CD8-positive, alpha-beta T cell (primary cell): ENCODE measurements at places on chromosomes 1 and 21.
A peak's percentile ranks its signal among the peaks of the same experiment; 100 is the strongest.

DNA sequence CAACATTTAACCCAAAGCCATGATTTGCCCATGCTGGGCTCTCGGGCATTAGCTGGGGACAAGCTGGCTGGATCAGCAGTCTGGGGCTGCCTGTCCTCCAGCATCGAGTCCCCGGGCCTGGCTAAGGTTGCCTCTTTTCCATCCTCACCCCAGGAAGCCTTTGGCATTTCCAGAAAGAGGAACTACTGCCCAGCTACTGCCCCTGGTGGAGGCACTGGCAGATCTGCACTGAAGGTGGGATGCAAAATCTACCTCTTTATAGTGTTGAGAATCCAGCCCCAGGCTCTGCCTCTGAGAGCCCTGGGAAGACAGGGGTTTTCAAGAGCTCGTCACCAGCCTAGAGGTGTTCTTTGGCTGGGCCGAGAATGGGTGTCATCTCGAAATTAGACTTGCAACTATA lies 635.9 kb downstream of the MATN1 start:
- no peak for DNase-seq

- DNase-seq: no peak
Observed at GRCh38 chr1:223301371-223301770, 62.6 kb downstream of the SUSD4 start.

DNA sequence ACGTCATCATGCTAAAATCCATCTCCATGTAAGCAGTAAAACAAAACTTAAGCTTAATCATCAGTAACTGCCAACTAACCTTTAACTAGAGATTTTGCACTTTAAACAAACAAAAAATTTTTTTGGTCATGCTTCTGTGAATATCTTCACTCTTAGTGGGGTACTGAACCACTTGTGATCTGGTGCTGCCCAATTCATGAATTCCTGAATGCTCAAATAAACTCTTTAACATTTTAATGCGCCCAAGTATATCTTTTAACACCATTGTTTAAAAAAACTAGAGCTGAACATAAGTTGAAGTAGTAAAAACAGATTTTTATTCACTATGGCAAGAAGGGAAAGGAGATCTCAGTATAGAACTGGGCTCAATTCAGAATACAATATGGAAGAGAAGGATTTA lies 196.9 kb upstream of the USP24 start:
- DNase-seq: no peak

DNA sequence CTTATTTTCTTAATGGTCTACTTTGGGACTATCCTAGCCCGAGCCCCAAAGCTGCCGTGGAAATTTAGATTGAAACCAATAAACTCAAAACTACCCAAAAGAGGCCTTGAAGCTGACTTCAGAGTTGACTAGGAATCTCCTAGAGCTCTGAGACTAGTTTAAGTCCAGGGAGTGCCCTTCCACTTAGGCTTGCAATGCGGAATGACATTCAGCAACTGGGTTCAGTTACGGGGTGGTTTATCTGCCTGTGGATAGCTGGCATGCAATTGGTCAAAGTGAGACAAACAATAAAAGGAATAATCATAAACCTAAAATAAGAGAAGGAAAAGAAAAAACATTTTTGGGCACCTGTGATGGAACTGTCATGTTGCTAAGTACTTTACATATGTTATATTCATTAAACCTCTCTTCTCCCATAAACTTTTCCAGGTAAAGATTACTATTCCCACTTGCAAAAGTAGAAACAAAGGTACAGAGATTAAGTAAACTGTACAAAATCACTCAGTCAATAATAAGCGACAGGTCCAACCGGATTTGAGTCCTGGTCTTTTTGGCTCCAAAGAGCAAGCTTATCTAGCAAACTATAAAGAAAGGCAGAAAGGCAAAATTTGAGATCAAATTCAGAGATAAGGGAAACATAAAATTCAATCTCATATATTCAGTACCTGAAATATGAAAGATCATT lies 56.5 kb downstream of the GPATCH2 start:
- DNase-seq: no peak

GRCh38 chr1:151994956-151995355 lies 1.3 kb upstream of the S100A10 start:
- DNase-seq: no peak

DNA sequence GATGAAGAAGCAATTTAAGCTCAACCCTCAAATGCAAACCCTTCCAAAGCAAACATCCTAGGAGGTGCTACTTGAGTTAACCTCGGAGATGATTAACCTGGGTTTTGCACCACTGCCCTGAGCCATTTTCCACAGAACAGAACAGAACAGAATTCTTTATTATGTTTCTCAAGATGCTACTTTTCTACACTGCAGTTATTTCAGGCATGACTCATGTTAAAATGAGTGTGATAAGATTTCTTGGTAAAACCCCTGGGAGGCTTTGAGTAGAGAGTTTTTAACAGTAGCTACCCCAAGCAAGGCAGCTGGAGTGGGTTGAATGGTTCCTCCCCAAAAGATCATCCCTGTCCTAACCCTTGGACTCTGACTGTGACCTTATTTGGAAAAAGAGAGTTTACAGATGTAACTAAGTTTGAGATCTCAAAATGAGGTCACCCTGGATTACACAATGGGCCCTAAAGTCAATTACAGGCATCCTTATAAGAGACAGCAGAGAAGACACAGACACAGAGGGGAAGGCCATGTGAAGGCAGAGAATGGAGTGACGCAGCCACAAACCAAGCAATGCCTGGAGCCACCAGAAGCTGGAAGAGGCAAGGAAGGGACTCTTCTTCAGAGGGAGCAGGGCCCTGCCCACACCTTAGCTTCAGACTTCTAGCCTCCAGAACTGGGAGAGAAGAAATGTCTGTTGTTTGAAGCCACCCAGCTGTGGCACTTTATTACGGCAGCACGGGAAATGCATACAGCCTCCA lies 153.4 kb downstream of the ETS2 start:
- no peak for DNase-seq

GRCh38 chr1:109112652-109113285 lies 1.1 kb upstream of the ELAPOR1 start:
- DNase-seq: peak; percentile 86

GRCh38 chr1:197972406-197972805 lies 55.2 kb downstream of the LHX9 start:
- DNase-seq: no peak

DNA sequence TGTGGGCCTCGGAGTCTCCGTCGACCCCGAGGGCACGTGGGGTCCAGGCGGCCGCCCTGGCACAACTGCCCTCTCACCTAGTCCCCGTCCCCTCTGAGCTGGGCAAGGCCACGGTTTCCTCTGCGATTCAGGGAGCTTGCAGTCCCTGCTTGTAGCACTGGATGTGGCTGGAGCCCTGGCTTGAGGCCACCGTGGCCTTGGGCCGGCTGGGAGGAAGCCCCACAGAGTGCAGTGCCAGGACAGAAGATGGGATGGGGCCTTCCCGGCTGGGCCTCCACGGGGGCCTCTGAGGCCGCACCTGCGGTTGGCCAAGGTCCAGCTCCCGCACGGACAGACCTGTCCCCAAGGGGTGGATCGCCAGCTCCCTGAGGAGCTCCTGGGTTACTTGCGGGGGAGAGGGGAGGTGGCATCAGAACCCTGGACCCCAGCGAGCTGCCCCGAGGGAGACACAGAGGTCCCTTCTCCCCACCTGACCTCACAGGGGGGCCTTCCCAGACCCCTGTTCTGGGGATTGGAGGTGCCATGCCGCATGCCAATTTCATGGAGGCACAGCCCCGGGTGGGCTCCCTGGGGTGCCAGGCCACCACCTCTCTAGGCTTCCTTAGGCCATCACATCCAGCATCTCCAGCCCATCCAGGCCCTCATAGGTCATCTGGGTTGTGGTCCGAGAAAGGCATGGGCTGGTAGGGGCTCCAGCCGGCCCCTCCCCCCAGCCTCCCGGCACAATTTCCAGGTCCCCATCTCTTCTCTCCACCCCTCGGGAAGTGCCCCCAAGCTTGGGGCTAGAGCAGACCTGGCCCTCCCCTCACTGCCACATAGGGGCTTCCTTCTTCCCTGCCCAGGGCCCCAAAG lies 80.8 kb downstream of the MORN1 start:
- DNase-seq: peak; percentile 38

- no peak for DNase-seq
Observed at GRCh38 chr1:248814351-248814750, 11.4 kb downstream of the SH3BP5L start.

- no peak for DNase-seq
Observed at GRCh38 chr1:39359028-39359570, 132.3 kb upstream of the BMP8A start.

DNA sequence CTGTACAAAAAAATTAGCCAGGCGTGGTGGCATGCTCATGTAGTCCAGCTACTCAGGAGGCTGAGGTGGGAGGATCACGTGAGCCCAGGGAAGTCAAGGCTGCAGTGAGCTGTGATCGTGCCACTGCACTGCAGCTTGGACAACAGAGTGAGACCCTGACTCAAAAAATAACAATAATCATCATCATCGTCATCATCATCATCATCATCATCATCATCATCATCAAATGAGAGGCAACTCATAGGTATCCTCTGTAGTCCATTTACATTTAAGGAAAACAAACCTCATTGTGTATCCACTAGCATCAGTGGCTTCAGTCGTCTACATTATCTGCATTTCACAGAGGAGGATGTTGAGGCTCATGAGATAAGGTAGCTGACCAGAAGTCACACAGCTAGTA lies 68.8 kb upstream of the SELENON start:
- no peak for DNase-seq

DNA sequence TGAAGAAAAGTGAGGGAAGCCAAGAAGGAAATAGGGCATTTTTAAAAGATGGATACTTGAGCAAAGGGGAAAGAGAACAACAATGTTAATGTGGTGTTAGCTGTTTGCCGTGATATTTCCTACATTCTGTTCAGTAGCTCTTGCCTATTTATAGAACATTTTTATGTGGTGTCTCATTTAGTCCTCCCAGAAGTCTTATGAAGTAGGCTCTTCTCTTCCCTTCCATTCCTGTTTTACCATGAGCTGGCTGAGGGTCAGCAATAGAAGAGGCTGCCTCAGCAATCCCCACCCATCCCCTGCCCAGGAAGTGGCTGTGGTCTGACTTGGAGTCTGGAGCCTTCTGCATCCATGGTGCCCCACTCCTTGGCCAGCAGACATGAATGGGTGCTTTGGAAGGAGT lies 60.1 kb downstream of the KIAA0040 start:
- DNase-seq: no peak

DNA sequence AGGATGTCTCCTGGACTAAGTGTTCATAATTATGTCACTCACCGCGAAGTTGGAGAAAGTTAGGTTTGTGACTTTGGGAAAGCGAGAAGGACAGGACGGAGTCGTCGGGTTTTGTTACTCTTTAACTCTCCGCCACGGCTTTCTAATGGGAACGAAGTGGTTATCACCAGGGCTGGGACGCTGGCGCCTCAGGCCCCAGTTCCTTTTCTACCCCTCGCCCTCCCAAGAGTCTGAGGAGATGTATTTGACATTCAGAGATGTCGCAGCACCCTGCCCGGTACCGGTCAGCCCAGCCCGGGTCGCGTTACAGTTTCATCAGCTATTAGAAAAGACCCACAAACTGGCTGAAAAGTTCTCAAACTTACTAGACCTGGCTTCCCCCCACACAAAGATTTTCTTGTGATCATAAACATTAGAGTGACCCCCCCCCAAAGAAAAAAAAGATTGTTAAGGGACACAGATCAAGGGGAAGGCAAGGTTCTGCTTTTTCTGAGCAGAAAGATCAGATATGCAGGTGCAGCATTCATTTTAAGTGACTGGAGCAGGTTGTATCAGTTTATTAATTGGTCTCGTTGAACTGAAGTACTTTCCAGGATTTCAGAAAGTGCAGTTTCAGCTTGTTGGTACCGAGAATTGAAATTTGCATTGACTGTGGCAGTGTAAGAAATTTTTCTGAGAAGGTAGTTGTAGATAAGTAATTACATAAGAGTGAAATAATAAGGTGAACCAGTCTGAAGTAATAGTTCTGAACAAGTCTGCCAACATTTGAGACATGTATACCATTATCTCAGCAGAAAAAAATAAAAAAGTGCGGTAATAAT lies 859 bp upstream of the ZBTB18 start:
- DNase-seq: no peak

DNA sequence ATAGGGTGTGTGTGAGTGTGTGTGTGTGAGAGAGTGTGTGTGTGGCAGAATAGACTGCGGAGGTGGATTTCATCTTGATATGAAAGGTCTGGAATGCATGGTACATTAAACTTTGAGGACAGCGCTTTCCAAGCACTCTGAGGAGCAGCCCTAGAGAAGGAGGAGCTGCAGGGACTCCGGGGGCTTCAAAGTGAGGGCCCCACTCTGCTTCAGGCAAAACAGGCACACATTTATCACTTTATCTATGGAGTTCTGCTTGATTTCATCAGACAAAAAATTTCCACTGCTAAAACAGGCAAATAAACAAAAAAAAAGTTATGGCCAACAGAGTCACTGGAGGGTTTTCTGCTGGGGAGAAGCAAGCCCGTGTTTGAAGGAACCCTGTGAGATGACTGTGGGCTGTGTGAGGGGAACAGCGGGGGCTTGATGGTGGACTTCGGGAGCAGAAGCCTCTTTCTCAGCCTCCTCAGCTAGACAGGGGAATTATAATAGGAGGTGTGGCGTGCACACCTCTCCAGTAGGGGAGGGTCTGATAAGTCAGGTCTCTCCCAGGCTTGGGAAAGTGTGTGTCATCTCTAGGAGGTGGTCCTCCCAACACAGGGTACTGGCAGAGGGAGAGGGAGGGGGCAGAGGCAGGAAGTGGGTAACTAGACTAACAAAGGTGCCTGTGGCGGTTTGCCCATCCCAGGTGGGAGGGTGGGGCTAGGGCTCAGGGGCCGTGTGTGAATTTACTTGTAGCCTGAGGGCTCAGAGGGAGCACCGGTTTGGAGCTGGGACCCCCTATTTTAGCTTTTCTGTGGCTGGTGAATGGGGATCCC lies 18.3 kb upstream of the HDAC1 start:
- peak; percentile 79 for DNase-seq
